Activated CD4-positive, CD25-positive, alpha-beta regulatory T cell (primary cell): ENCODE measurements at places on chromosomes 1 and 21.

GRCh38 chr1:209513226-209513625 is 70.3 kb upstream of the CAMK1G start:
- DNase-seq, result no peak

DNA sequence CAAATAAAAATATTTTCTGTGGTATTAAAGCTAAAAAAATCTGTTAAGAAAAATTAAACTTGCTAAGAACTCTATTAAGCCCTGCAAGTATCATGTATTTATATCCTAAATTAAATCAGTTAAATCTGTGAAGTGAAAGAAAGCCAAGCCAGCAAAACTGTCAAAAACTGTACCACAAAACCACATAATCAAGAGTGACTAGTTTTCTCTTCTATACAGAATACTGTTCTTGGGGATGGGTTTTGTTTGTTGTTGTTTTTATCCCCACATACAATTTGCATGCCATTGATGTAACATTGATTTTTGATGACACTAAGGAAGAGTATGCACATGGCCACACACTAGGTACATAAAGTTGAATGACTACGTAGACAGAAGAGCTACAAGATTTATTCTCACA is 20.4 kb downstream of the DPH5 start:
- no peak for DNase-seq

GRCh38 chr1:115423776-115424175 is 85.7 kb upstream of the NGF start:
- DNase-seq, result no peak

GRCh38 chr21:46188226-46189212 is 4.3 kb upstream of the SPATC1L start:
- no peak for DNase-seq

DNA sequence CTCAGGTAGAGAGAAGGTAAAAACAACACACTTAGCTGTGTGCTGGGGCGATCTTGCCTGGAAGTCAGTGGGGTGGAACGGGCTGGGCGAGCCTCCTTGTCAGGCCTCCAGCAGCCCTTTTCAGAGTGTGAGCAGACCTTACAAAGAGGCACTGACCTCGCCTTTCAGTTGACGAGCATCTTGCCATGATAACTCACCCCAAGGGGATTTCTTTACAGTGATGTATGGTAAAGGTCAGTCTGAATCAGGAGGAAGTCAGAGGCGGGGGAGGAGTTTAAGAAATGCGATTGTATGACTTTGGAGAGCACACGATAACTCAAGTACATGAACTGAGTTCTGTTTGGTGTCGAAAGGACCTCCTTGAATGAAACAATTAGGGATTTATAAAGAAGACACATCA is 326.5 kb upstream of the PROX1 start:
- no peak for DNase-seq

- no peak for DNase-seq
Measured at GRCh38 chr1:192601143-192601542, 25.6 kb downstream of the RGS1 start.
